ENCODE measurements at places on chromosomes 16 and 17.

- DNase-seq: no peak
Measured at GRCh38 chr17:82297280-82297713, 20.1 kb downstream of the CD7 start.

DNA sequence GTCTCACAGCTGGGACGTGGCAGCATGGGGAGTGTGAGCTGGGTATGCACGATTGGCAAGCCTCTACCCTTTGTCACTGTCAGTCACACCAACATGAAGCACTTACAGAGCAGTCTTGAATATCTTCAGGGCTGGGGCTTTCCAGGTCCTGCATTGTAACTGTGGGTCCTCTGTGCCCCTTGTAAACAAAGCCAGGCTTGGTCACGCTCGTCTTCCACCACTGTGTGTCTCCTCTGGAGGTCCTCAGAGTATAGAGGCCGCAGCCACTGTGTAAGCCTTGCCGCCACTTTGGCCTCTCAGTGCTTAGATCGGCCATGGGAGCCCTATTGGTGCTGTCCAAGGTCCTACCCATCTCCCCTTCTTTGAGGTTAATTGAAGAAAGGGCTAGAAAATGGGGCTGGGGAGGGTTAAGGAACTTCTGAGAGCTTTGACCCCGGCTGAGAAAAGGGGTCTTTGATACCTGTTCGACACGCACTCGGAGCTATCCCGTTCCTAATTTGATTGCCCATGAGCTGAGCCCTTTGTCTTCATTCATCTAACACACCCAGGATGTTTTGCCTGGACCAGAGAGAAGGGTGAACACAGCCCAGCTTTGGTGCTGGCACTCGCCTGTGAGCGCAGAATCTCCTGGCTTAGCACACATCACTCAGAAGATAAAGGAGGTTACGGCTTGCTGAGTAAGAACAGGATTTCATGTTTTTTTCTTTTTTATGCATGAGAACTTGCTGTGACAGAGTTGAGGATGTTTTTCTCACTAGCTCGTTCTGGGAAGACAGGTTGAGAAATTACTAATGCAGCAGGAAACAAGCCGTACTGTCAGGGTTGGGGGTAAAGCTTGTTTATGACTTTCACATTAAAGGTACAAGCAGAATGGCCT is 267.9 kb downstream of the CPPED1 start:
- no peak for DNase-seq

- DNase-seq: no peak
Measured at GRCh38 chr17:7312432-7313087, 2.6 kb downstream of the GPS2 start.

- no peak for DNase-seq
Measured at GRCh38 chr16:16037521-16037920, 88.1 kb downstream of the ABCC1 start.

DNA sequence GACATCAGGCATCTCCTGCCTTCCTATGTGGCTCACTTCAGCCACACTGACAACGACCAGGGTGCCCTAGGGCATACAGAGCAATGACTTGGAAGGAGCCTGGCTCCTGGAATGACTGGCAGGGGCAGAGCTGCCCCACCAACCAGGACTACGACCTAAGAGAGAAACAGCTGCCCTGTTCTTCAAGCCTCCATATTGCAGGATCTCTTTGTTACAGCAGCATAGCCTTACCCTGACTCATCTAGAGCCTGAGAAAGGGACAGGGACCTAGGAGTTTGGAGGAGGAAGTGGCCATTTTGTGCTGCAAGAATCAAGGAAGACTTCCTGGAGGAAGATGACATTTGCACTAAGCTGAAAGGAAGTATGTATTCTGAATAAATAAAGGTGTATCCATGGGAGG is 49.6 kb downstream of the GSG1L start:
- DNase-seq: no peak

GRCh38 chr16:87421003-87421912 is 29.1 kb downstream of the MAP1LC3B start:
- no peak for DNase-seq

DNA sequence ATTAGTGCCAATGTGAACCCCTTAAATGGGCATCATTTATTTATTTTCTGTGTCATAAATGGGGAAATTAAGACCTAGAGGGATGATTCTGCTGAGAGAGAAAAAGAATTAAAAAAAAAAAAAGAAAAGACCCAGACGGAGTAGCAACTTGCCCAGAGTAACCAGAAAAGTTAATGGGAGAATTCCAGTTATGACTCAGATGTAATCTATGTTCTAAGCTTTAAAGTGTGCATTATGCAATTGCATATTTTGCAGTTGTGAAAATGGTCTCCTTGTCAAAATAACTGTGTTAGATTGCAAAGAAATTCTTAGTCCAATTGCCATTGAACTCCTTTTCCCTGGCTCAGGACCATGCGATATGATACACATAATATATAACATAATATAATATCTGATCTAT is 38.6 kb upstream of the TBX2 start:
- DNase-seq: no peak

DNA sequence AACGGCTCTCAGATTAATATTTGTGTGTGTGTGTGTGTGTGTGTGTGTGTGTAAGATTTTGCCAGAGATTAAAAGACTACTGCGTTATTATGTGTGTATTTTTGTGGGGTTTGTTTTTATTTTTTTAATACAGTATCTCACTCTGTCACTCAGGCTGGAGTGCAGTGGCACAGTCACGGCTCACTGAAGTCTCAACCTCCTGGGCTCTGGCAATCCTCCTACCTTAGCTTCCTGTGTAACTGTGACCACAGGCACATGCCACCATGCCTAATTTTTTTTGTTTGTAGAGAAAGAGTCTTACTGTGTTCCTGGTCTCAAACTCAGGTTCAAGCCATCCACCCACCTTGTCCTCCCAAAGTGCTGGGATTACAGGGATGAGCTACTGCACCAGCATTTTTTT is 87.2 kb downstream of the CYB561 start:
- no peak for DNase-seq

GRCh38 chr17:73571511-73572130 is 72.6 kb downstream of the SDK2 start:
- no peak for DNase-seq

DNA sequence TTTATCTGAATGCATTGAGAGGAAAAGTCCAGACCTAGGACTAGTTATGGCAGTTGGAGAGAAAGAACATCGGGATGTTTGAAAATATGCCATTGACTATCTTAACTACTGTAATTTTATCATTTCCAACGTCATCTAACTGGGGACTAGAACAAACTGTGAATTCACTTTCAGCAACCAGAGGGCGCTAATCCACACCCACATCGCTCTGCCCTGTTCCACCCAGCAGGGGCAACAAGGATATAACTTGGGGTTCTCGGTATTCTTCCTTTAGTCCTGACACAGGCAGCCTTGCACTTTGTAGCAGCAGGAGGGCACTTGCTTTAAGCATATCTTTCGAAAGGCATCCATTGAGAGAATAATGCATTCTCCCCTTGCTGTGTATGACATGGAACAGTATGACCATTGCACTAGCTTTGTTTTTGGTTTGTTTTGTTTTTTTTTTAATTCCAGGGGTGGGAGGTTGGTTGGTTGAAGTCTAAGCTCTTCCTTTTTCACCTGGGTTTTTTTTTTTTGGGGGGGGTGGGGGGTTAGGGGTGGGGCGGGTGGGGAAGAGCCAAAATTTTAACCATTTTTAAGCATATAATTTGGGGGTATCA is 31.5 kb downstream of the SIAH1 start:
- peak; percentile 49 for DNase-seq

GRCh38 chr16:68287276-68288251 is 23.2 kb downstream of the SLC7A6OS start:
- no peak for DNase-seq

DNA sequence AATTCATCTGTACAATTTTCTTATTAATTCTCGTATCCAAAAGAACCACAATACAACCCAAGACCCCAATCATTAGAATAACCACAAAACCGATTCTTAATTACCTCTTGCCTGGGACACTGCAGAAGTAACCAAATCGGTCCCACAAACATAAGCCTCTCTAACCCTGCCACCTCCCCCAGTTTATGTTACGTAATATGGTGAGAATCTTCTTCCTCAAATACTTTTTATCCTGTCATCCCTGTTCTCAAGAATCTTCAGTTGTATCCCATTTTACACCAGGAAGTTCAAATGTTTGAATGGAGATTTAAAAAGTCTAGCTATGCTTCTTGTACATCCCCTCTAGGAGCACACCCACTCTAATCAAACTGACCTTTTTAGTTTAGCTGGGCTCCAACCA is 269.3 kb upstream of the TBX2 start:
- DNase-seq: no peak

DNA sequence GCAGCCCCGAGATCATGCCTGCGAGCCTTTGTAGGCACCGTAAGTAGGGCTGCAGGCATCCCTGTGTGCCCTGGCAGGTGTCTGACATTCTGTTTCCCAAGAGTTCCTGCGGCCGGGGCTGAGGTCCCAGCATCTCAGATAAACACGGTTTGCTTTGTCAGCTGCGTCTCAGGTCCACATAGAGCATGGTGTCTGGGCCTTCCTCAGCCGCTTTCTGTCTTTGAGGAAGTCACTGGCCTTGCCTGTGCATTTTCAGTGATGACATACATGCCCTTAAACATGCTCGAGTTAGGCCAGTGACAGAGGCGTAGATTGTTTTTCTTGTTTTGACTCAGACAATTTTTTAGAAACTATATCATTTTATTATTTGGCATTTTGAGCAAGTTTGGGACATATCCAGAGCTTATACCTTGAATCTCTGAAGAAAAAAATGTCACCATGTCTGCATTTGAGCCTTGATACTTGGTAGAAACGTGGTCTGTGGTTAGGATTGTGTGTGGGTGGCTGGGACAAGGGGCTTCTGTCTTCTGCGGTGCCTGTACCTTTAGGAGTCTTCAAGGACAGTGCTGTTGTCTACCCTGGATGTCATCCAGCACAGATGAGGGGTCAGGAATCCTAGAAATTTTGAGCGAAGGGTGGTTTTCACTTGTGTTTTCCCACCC is 105.8 kb downstream of the SNX29 start:
- no peak for DNase-seq

DNA sequence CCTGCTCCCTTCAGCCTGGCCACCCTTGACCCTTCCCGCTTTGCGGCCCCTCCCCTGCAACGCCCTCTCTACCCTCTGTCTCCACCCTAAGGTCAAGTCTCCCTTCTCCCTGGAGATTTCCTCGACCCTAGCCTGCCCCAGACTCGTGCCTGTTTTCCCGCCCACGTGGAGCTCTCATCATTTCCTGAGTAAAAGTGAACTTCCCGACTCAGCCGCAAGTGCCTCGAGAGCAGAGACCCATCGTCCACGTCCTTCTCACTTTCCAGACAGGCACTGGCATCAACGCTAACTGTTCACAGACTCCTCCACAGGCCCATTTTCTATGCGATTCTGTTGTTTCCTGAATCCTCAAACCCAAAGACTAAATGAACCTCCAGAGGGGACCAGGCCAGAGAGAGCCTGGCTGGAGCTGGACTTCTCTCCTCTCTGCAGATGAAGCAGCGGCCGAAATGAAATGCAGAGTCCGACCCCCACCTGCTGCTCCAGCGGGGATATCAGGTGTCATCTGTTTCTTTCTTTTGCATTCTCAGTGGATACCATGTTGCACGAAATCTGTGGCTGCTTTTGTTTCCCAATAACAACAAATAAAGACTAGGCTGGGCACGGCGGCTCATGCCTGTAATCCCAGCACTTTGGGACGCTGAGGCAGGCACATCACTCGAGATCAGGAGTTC is 52.5 kb downstream of the RTN4RL1 start:
- no peak for DNase-seq

GRCh38 chr17:32335687-32336086 is 6.3 kb downstream of the C17orf75 start:
- DNase-seq: no peak

DNA sequence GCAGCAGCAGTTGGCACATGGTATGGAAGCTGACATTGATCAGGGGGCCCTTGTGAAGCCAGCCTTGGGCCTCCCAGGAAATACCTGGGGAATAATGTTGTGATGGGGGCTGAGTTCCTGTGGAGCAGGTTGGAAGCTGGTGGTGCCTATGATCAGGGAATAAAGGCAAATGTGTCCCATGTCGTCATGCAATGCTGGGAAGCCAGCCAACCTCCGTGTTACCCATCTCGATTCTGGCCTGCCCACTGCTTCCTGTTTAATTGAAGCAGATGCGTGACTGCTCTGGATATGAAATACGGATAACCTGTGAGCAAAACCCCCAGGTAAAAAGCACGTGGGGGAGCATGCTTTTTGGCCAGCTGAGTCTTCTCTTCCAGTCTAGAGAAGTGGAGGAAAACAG is 580.4 kb upstream of the HSBP1 start:
- no peak for DNase-seq

DNA sequence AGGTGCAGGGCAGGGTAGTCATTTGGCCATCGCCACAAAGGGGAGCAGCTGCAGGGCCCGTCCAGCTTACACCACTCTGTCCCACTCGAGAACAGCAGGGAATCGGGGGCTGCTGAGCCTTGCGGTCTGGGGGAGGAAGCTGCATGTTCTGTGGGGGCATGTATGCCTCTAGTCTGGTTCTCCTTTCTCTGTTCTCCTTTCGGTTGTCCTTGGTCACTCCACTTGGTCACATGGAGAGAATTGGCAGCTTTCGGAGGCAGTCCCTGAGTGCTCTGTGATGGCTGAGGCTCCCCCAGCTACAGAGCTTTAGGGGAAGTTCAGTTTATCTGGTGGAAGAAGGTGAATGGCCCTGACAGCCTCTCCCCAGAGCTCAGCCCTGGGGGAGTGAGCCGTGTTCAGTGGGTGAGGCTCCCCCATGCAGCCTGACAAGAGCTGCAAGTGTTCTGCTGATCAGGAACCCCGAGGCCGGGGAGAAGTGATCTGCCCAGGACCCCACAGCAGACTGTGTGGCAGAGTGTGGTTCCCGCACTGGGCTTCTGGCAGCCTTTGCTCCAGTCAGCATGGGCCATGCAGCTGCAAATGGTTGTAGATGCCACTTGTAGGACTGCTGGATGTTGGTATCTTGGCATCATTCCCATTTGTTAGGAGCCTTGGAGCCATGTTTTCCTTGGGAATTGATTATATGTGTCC is 22.3 kb upstream of the SMPD3 start:
- DNase-seq: no peak

DNA sequence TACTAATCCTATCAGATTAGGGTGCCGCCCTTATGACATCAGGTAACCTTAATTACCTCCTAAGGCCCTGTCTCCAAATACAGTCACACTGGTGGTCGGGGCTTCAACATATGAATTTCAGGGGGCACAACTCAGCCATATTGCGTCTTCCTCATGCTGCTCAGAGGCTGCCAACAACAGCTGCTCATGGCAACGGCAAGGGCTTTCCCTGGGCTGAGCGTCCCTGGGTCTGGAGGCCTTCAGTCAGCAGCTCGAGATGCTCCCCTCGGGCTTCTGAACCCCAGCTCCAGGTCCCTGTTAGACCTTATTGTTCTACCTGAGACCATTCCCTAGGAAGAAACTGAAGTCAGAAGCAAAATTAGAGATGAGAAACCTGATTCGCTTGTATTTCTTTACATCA is 157.2 kb downstream of the TMEM132E start:
- no peak for DNase-seq

- DNase-seq: no peak
Measured at GRCh38 chr16:12646098-12646489, 157.6 kb downstream of the CPPED1 start.
